RPMI8226 (cell line): ENCODE measurements at places on chromosomes 1 and 21.

- no peak for DNase-seq
These were observed 39.8 kb downstream of the CD53 start for GRCh38 chr1:110912784-110913183.

- DNase-seq = no peak
These were observed 3.7 kb upstream of the QSOX1 start for GRCh38 chr1:180150982-180151381.

DNA sequence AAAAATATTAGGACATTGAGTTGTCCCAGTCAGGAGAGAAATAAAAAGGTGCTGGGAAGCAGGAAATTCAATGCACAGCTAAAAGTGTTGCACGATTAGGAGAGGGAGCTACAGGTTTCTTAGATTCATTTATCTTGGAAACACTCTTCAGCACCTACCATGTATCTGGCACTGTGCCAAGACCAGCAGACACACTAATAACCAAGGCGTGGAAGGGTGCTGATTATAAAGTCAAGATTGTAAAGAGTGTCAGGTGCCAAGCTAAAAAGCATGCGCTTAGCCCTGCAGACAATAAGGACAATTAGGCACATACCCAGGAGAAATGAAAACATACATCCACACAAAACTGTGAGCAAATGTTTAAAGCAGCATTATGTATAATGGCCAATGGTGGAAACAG, 129.9 kb downstream of the DSCAM start:
- DNase-seq = peak; percentile 67

DNA sequence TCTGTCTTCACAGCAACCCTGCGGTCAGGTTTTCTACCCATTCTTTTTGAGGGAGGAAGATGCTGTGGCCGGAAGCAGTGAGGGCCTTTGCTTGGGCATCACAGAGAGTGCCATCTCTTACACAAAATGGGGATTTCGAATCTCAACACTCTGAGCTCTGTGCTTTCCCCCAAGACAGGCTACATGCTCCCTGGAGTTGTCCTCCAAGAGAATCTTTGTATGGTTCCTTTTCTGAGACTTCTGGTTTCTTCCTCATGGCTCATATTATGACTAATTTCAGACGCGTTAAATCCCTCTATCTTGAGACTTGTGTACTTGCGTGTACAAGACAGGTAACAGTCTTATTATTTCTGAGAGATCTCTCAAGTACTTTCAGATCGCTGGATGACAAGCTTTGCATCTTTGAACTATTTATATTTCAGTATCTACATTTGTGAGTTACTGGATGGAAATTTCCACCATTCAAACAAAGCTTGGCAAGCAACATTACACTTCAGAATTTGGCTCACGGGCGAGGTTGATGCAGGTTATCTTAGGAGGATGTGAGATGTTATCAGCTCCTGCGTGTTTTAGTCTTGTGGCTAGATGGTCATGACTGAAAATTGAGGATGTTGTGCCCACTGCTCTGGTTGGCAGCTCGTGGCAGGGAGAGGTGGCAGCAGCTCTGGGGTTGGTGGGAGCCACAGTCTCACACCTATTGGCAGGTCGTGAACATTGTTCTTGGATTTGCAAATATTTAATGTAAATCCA, 19.4 kb downstream of the ABCG1 start:
- DNase-seq = peak; percentile 31

GRCh38 chr1:115129071-115129640, 39.9 kb upstream of the TSPAN2 start:
- DNase-seq = no peak

GRCh38 chr1:23194119-23194984, 22.9 kb downstream of the HTR1D start:
- no peak for DNase-seq

DNA sequence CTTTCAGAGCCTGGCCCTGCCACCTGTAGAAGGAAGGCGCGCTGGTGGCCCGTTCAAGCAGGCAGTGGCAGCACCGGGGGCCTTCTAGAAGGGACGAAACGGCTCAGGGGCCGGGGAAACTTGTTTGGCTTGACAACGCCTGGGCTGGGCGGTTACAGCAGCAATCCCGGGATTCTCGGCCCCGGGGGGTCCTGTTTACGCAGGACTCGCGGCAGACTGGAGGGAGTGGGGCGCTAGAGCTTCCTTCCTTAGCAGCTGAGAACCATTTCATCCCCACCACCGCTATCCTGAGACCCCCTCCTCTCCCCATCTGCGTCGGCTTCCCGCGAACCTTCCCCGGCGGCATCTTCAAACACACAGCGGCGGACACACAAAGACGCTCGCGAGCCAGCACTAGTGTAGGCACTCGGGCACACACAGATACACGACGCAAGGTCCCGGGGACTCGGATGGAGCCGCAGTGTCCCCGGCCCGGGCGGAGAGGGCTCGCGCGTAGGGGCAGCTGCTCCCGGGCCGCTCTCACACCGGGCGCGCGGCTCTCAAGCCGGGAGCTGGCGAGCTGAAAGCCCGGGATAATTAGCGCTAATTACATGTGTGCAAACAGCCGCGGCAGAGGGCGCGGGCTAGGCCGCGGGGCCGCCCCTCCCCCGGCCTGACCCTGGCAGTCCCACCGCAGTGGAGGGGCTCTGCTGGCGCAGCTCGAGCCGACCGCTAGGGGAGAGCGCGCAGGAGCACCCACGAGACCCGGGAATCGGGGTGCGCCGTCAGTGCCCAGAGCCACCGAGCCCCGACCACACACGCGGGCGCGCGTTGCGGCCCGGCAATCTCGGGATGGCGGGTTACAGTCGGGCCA, 271.4 kb downstream of the FOXD2 start:
- peak; percentile 41 for DNase-seq

DNA sequence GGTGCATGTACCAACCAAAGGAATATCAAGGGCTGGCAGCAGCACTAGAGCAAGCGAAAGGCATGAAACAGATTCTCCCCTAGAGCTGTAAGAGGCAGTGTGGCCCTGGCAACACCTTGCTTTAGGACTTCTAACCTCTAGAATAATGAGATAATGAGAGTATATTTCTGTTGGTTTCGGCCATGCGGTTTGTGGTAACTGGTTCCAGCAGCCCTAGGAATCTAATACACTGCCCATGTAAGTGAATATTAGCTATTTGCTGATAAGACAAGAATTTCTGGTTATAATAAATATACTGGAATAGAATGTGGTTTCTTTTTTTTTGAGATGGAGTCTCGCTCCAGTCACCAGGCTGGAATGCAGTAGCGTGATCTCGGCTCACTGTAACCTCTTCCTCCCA, 199.4 kb downstream of the GABPA start:
- DNase-seq = no peak

DNA sequence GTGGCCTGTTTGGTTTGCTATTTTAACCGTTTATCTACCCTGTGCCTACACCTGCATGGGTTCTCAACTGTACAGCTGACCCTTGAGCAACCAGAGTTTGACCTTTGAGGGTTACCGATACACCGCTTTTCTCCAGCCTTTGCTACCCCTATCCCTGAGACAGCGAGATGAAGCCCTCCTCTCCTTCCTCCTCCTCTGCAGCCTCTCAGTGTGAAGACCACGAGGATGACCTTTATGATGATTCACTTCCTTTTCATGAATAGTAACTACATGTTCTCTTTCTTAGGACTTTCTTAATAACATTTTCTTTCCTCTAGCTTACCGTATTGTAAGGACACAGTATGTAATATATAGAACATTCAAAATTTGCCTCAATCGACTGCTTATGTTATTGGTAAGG, 14.5 kb upstream of the RNF187 start:
- DNase-seq = no peak

DNA sequence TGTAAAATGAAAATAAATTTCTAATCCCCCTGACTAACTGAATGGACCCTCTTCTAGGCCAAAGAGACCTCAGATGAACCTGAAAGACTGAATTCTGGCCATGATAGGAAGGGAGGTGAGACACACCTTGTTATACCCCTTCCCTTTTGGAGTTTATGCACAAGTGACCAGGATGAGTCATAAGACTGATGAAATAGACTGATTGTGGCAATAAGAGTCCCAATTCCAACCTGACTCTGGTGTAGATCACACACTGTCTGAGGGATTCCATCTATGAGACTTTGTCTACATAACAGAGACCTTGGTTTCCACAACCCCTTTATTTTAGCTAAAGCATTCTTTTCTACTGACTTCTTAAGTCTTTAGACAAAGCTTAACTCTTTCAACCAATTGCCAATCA, 13.5 kb upstream of the OR2G2 start:
- no peak for DNase-seq

DNA sequence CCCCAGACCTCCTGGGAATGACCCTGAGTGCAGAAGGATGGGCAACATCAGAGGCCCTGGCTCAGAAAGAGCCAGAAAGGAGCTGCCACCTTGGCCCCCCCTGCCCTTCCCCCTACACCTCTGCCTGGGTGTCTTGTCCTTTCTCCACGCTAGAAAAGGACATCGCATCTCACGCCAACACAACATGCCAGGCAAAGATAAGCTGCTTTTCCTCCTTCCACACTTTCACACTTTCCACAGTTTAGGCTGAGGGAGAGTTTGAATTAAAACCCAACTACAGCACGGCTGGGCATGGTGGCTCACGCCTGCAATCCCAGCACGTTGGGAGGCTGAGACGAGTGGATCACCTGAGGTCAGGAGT, 109.5 kb downstream of the SPSB1 start:
- no peak for DNase-seq

GRCh38 chr1:38344716-38345115, 298.1 kb upstream of the POU3F1 start:
- no peak for DNase-seq

DNA sequence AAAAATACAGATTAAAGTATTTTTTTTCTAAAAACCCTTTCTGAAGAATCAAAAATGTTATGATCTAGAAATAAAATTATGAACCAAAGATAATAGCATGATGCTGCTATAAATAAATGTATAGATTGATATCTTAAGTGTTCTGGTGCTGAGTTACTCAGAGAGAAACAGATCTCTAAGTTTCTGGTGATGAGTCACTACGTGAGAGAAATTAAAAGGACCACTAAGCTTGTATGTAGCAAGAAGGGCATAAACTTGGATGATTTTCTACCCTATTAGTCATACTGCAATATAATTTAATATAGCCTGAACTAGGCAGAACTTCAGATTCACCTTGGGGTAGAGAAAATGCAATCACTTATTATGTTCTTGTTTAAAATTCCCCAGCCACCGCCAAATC, 514.8 kb downstream of the AMY1C start:
- DNase-seq = no peak

GRCh38 chr21:31897311-31897710, 24.5 kb downstream of the HUNK start:
- no peak for DNase-seq

DNA sequence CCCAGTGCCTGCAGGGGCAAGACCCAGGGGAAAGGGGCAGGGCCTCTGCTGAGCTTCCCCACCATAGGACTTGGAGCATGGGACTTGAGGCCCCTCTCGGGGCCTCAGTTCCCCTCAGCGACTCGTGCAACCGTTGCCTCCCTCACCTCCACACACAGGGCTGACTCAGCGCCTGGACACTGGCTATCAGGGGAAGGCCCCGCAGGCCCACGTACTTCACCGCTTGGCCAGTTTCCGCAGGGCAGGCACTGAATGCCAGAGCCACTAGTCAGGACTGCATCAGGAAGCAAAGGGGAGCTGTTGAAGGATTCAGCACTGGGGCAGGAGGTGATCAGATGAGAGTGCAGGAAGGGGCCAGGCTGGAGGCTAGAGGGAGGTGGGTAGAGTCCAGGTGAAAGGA, 15.5 kb upstream of the FAM131C start:
- DNase-seq = no peak

DNA sequence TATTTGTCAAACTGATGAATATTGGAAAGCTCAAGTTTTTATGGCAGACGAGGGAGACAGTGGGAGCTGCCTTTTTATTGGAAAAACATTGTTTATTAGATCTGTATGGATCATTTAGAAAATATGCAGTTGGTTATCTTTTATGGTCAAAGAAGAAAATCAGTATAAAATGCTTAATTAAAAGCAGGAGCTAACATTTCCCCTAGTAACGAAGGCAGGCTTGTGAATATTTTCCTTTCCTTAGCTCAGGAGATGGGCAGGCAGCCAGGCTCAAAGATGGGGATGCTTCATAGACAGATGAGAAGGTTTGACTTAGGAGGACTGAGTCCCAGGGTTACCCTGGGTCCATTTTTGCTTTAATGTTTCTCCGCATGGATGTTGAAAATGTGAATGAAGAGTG, 26.0 kb downstream of the ROR1 start:
- no peak for DNase-seq

DNA sequence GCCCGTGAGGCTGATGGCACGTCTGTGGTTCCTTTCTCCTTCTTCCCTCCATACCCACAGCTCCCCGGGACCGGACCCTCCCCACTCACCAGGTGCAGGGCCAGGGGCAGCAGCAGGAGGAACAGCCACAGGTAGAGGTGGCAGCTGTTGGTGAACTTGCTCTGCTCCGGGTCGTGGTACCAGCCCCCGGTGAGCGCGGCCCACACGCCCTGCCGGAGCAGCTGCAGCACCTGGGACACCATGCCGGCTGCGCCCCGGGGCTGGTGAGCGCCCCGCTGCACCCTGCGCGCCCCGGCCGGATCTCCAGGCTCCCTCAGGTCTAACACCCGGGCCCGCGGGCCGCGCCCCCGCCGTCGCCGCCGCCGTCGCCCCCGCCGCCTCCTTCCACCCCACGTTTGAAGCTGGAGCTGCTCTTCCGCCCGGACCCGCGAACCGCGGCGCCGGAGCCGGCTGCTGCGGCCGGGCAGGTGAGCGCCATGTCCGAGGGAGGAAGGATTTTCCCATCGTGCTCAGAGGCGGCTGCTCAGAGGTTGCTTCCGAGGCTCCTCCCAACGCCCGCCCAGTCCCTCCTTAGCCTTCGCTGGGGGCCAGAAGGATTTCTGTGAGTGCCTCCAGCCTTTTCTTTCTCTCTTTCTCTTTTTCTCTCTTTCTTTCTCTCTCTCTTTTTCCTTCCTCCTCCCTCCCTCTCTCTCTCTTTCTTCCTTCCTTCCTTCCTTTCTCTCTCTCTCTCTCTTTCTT, at the start of gene PCNX2:
TSS of gene PCNX2 (minus strand) at position 489 of the 738 bp plus-strand sequence. CDS start at position 242, 247 bp downstream.
- DNase-seq = peak; percentile 84

DNA sequence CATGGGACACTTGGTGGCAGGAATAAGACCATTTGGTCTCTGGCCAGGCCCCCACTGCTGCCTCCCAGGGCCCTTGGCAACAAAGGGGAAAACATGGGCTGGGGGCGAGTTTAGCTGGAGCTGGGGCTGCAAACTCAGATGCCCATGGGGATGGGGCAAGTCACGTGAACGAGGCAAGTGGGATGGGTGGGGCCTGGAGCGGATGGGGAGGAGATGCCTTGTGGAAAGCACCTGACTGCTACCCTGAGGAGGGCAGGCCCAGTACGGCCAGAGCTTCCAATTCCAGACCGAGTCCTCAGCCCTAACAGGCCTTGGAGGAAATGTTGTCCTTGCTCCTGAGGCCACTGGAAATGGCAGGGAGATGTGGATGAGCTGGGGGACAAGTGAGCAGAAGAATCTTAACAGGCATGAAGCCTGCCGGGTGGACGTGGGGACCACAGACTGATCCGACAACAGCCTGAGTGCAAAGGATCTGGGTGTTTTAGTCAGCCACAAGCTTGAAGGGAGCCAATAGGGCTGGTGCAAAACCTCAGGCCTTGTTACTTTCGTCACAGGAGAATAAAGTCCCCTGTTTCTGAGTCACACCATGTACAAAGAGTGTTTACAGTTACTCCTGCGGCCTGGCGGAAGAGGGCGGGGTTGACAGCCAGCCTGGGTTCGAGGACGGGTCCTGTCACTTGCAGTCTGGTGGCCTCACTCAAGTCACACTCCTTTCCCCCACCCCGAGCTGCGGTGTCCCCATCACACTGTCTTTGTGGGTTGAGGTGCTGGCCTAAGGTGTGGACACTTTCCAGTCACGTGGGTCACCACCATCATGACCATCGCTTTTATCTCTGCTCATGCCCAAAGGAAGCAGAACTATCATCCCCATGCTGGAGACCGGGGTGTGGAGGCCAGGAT, 19.1 kb downstream of the RUNX3 start:
- DNase-seq = no peak

GRCh38 chr1:211037095-211037494, 96.9 kb downstream of the KCNH1 start:
- no peak for DNase-seq
